ENCODE measurements at places on chromosomes 3 and 15.

DNA sequence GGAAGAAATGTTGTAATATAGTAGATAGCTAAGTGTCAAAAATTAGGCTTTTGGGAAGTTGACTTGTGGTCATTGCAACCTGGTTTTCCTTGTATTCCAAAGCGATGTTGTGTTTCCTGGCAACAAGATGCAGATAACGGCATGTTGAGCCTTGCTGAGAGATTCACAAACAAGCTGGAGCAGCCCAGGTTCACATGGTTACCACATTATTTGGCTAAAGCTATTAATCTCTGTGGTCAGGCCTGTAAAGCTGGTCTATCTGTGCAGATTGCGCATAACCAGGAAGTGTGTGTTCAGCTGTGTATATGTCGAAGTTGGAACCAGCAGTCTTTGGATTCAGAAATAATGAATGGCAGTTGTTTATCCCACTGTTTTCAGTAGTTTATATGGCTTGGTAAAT lies 6.6 kb downstream of the TIPARP start:
- peak; percentile 66 for DNase-seq

GRCh38 chr15:86001200-86001599 lies 78.5 kb upstream of the AGBL1 start:
- DNase-seq = no peak

GRCh38 chr3:3107858-3108257 lies 2.3 kb downstream of the IL5RA start:
- no peak for DNase-seq

DNA sequence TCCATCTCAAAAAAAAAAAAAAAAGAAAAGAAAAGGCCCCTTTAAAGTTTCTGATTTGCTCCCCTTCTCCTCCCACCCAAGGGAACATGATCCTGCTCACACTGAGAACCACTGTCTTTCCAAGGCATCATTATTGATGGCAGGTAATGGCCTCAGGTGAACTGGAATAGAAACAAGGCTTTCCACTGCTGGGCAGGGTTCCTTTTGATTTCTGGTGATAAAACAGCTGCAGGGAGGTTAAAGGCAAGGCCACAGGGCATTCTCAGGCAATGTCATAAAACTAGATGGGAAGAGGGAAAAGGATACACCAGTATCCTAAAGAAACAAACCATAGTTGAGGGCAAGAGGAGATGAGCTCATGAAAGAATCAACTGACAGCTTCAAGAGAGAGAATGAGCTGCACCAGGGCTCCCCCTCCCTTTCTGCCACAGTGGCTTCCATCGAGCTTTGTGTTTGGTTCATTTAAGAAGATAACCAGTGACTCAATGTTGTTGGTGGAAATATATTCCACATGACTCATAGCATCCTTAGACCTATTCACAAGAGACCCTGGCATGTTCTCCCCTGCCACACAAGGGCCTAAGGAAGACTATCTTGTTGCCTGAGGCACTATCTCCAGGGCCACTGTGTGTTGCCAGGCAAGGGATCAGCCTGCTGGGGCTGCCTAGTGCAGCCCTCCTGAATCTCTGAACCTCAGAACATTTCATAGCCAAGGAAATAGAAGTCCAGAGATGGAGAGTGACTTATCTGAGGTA lies 86.4 kb downstream of the WDR76 start:
- peak; percentile 38 for DNase-seq

DNA sequence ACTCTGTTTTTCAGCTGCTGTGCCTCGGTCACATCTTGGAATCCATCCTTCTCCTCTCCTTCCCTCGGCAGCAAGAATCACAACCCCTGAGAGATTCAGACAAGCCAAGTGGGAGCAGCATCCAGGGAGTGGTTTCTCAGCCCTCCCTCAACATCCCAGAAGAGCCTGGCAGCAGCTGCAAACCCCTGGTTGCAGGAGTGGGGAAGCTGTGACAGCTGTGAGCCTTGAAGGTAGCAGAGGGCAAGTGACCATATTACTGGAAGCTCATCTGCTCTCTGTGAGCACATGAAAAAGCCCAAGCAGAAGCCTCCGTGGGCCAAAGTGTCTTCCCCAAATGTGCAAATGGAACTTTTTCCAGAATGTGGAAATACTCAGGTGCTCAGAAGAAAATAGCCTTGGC lies 312.9 kb downstream of the NTRK3 start:
- DNase-seq = no peak

- no peak for DNase-seq
Observed at GRCh38 chr15:31257286-31257685, 69.3 kb upstream of the KLF13 start.

- no peak for DNase-seq
Observed at GRCh38 chr3:10927551-10927950, 65.0 kb upstream of the SLC6A1 start.

- DNase-seq = no peak
Observed at GRCh38 chr15:68583321-68583720, 4.5 kb downstream of the CORO2B start.

DNA sequence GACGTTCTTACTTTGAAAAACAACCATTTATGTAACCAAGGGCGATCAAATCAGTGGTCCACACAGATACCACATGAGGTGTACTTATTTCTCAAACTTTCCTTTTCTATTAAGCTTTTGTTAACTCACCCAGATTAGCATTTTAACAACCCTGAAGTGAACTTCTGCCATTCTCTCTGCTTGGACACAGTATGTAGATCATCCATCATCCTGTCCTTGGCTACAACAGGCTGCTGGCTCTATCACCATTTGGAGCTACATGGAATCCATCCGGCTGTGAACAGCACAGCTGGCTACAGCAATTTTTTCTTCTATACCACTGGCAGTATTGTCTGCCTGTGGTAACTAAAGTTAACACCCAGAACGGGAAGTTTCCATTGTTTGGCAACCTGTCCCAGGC lies 4.4 kb downstream of the SEMA6D start:
- no peak for DNase-seq

GRCh38 chr3:146800484-146800883 lies 195.3 kb upstream of the PLSCR5 start:
- DNase-seq = no peak

GRCh38 chr3:182005701-182006100 lies 294.0 kb downstream of the SOX2 start:
- DNase-seq = no peak

GRCh38 chr15:92541291-92542200 lies 114.0 kb downstream of the FAM174B start:
- DNase-seq = no peak

DNA sequence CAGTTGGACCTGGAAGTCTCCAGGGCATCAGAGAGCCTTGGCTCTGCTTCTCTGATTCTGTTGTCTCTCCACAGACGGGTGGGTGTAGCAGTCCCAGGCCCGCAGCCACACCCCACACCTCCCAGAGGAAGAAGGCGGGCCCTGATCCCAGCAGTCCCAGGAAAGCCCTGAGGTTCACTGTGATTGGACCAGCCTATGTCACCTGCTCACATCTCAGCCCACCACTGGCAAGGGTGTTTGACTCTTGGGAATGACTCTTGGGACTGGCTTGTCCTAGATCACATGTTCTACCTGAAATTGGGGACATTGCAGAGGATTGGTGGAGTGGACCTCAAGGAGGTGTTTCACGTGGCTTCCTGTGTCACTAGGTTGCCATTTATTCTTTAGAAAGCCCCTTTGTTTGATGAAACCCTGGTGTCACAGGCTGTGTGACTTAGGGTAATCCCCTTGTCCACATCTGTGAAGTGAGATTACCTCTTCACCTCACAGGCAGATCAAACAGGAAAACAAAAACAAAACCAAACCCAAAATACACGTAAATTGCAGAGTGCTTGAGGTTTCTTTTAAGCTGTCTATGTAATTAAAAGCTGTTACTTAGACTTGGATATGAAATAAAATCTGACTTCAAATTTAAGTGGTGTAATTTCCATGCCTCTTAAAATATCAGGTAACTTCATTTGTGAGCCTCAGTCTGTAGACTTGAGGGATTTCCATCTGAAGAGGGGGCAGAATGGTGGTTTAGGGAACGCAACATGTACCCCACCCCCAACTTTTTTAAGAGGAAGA lies 26.7 kb downstream of the FLNB start:
- DNase-seq = peak; percentile 60

DNA sequence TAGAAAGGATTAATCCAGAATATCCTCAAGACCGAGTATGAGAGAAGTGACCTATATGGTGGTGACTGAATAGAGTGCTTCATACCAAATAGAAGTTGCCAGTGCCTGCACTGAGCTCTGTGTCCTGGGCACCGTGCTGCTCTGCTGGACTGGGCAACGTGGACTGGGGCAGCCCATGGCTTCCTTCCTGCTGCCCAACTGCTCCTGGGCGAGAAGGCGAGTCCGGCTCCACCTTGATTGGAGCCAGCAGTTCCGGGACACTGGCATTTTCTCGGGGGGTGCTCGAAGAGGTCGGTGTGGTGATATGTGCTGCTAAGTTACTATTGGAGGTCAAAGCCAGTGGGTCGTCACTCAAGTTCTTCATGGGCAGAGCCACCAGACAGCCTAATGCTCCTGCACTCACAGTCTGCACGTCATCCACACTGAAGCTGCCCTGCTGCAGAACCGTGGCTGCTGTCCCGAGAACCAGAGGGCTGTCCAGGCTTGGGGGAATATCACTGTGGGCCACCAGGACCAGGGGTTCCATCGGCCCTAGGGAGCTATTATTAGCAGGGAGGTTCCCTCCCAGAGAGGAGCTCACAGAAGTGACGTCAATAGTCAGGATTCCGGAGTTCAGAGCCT lies 14.1 kb downstream of the ZXDC start:
- no peak for DNase-seq

GRCh38 chr3:53022647-53023046 lies 23.2 kb downstream of the SFMBT1 start:
- no peak for DNase-seq

DNA sequence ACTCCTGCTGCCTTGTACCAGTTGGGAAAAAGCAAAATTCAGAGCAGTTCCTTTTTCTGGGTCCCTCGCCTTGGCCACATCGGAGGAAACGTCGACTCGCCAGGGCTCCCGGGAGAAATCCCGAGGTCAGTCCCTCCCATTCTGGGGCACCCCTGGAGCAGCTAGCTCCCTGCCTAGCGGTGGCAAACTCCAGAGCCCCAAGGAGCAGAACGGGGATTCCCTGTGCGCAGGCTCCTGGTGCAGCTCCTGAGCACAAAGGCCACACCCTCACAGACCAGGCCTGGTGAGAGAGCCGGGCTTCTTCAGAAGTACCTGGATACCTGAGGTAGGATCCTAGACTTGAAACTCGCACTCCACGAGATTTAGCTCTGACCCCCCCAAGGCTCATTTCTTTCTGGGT lies 2.6 kb downstream of the LRRC3B start:
- no peak for DNase-seq

GRCh38 chr15:82917249-82917648 lies 35.3 kb downstream of the HOMER2 start:
- no peak for DNase-seq

DNA sequence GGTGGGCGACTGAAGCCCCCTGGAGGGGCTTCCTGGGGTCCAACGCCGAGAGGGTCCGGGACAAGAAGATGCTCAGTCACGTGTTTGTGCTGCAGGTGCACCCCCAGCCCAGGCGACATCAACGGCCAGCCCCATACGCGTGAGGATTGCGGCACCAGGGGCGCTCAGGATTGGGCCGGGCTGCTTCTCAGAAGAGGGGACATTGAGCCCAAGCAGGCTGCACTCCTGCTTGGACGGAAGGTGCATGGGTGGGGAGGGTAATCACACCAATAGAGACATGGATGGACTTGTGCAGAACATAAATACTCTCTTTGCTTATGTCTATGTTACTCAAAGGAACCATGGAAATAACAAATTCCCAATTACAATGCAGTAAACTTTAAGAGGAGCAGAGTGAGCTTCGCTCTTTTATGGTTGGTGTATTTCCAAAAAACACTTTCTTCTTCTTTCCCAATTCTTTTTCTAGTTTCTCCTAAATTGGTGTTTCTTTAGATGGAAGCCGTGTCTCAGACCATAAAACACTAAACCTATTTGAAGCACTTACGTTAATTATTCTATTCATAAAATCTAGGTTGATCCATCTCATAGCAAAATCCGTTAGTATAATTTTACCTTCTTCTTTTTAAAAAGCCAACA lies 182.7 kb downstream of the GOLGA6L6 start:
- DNase-seq = no peak

GRCh38 chr15:38512901-38513300 lies 51.7 kb downstream of the RASGRP1 start:
- no peak for DNase-seq

DNA sequence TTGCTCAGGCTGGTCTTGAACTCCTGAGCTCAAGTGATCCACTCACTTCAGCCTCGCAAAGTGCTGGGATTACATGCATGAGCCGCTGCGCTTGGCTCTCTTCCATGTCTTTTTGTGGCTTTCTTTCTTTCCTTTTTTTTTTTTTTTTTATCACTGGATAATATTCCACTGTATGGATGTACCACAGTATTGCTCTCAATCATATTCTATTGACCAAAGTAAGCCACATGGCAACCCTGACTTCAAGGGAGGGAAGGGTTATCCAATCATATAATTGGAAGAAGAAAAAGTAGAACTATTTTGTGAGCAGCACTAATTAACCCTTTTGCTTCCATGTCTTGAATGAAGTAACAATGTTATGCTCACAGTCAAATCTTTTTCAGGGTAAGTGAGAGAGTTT lies 307.0 kb upstream of the RASGRP1 start:
- no peak for DNase-seq

- DNase-seq = no peak
Observed at GRCh38 chr15:59649603-59650002, 7.7 kb downstream of the GTF2A2 start.

- DNase-seq = no peak
Observed at GRCh38 chr15:46127361-46127874, 492.6 kb downstream of the SQOR start.

- no peak for DNase-seq
Observed at GRCh38 chr3:11238060-11238459, 34.1 kb upstream of the ATG7 start.

DNA sequence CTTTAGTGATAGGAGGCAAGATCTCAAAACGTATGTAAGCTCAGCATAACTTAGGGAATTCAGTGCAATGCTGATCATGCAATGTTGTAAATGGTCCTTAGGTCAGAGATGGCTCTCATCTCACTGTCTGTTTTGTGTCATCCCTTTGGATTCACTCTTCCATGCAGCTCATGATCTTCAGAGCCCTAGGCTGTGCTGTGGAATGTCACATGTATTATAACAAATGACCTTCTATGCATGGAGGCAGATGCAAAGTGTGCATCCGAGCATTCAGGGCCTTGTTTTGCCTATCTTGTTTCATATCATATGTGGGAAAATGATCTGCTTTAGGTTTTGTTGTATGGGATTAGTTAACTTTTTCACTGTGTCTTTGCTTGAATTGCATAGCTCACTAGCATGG lies 40.5 kb upstream of the PDZRN3 start:
- DNase-seq = no peak

GRCh38 chr3:15809313-15809712 lies 11.5 kb upstream of the ANKRD28 start:
- DNase-seq = no peak

Data from Caco-2 (cell line).